ENCODE measurements at places on chromosomes 3 and 15.

- peak; percentile 25 for DNase-seq
Observed at GRCh38 chr3:14175383-14176037, 2.9 kb downstream of the XPC start.

DNA sequence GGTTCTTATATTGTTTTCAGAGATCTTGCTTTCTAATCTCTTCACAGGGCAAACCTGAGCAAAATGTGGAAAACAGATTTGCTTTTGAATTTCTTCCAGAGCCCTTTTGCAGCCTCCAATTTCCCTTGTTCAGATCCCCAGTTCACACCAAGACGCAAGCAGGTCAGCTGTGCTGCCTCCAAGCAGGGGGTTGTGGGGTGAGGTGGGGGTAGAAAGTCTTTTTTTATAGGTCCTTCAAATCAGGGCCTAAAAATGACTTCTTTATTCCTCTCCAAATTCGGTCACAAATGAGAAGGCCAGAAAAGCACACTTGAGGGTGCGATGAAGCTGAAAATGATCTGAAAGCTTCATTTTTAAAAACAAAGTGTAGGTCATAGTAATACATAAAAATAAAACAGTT, 26.3 kb upstream of the AVEN start:
- DNase-seq = no peak

- DNase-seq = no peak
Observed at GRCh38 chr3:65879372-65879771, 159.3 kb downstream of the MAGI1 start.

DNA sequence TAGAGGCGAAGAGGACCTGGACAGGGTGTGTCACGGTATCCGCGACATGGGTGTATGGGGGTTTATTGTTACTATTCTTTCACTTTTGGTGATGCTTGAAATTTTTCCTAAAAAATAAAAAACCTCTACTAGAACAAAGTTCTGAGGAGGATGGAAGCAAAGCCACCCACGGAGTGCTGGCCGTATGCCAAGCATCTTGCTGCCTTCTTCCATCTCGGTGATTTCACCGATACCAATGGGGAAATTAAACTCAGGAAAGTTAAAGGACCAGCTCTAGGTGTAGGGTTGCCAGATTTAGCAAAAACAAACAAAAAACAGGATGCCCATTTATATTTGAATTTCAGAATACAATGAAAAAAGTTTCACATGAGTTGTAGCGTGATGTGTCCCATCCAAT, 33.9 kb downstream of the SMAD6 start:
- no peak for DNase-seq

DNA sequence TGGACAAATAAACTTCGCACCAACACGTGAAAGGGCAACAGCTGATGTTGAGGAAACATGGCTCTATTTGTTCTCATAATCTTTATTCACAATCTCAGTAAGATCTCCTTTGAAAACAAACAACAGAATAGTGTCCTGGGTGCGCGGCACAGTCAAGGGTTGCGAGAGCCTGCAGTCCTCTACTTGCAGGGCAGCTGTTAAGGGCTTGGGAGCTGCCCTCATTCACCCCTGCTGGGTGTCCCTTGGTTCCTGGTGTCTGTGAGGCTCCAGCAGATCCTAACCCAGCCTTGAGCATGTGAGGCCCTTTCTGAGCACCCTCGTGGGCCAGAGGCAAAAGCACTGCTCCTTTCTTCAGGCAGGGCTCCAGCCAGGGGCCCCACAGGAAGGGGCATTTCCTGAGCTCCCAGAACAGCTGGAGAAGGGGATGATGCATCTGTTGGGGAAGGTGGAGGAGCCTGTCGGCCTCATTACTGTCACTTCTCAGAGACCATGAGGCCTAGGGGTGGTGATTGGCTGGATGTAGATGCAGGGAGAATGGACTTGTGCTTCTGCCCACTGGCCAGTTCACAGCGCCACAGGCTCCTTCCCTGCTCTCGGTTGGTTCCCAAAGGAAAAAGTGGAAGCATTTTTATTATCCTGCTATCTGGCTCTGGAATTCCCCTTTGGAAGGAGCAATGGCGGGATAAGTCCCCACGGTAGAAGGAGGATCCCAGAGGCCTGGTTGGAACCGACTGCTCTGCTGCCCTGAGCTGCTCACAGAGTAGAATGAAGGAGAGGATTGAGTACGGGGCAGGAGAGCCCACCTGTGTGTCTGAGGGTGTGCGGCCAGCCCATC, 51.9 kb upstream of the KLF13 start:
- DNase-seq = no peak

- DNase-seq = no peak
Observed at GRCh38 chr3:150169330-150169940, 198.7 kb upstream of the PFN2 start.

GRCh38 chr15:88894819-88895767, at the start of gene HAPLN3:
HAPLN3 (minus strand) TSS chr15:88895544; CDS start chr15:88887298, 8,246 bp downstream.
- DNase-seq = peak; percentile 46

DNA sequence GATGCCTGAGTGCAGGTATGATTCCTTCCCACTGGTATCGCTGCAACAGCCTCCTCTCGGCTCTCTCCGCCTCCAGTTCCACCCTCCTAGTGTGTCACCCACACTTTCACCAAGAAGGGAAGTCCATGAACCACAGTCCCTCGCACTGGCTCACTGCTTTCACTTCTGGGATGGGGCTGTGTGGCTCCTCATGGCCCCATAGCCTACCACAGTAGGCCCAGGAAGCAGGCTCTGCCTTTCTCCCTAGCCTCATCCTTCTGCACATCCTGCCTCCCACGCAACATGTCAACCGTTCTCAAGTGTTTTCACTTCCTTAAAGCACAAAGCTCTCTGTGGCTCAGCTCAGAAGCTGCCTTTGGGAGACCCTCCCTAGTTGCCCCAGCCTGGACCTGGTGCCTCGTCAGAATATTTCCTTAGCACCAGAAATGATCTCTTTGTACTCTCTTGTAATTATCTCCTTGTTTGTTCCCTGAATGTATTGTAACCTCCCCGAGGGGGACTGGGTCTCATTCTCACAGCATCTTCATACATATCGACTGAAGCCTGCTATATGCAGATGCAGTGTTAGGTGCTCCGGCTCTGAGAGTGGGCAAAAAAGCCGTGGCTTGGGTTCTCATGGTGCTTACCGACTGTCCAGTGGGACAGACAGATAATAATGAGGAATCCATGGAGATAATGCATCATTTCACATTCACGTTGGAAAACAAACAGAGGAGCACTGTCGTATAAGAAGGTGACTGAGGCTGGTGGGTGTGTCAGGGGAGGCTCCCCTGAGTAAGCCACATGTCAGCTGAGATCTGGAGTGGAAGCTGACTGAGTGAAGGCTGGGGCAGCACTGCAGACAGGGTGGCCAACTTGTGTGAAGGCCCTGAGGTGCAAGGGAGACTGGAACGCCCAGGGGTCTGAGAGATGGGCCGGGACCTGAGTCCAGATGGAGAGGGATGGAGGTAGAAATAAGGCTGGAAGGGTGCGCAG, 107.1 kb downstream of the DGKG start:
- no peak for DNase-seq

GRCh38 chr3:24525022-24525421, 30.4 kb upstream of the THRB start:
- DNase-seq = no peak

- no peak for DNase-seq
Observed at GRCh38 chr3:171058873-171059603, 32.5 kb upstream of the SLC2A2 start.

DNA sequence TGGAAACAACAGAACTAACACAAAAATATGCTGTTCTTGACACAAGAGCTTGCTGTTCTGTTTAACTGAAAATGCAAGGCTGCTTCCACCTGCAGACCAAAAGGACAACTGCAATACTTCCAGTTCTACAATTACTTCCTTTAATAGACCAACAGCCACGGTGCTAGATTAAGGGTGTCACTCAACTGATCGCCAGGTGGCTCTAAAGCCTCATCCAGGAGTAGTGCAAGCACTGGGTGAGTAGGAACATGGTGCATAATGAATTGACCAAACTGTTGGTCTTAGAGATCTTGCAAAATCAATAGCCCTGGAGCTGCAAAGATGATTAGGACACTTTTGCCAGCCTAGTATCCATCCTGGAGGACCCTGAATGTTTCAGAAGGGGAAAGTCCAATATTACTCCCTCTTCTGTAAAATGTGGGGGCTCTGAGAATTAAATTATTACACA, 3.6 kb upstream of the CLDN16 start:
- peak; percentile 90 for DNase-seq

DNA sequence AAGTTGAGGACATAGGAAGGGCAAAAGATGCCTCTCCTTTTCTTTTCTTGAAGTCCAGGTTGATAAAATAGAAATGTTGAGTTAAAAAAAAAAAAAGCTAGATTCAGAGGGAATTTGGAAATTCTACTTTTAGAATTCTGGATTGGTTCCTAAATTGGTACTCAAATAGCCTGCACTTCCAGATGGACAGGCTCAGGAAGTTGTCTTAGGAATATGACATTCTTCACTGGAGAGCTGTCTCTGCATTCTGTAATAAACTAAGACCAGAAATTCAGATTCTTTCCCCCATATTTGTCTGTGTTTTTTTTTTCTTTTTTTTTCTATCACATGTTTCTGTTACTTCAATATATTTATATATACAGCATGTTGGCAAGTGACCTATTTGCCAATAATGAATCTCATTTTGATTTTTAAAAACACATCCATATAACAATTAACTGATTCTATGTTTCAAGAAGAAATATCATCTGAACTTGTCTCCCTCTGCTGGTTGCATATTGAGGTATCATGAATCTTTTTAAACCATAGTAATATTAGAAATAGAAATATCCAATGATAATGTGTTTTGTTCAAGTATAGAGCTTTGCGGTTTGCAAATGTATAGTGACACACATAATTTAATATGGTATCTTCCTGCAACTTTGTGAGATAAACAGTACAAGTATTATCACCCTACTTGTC, 8.5 kb upstream of the LSAMP start:
- no peak for DNase-seq

GRCh38 chr3:86254480-86254879, 736.5 kb downstream of the VGLL3 start:
- no peak for DNase-seq

- no peak for DNase-seq
Observed at GRCh38 chr3:112375117-112375516, 42.2 kb downstream of the CD200 start.

DNA sequence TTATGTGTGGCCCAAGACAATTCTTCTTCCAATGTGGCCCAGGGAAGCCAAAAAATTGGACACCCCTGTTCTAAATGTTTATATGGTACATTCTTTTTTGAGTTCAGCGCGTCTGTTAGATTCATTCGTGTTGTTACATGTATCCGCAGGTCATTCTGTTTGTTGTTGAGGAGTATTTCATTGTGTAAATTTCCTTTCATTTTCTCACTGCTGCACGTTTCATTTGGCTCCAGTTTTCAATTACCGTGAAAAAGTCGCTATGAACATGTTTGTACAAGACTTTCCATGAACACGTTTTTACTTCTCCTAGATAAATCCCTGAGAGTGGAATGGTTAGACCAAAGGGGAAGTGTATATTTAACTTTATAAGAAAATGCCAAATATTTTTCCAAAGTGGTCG, 7.5 kb upstream of the OPA1 start:
- peak; percentile 40 for DNase-seq

- DNase-seq = no peak
Observed at GRCh38 chr3:148971401-148972163, 19.8 kb upstream of the GYG1 start.

DNA sequence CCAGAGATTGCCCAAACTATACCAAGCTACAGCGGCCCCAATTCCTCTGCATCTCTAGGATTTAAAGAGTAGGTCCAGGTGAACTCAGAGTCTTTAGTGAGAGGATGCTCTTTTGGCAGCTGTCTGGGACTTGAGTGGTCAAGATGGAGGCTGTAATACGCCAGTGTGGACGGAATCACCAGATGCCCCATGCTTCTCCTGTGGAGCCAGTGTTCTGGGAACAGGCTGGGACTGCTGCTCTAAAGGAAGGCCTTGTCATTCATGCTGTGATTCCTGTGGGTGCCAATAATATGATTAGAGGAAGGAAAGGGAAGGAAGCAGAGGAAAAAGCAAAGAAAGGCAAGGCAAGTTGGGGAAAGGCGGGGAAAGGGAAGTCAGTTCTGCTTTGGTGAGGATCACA, 17.4 kb upstream of the NOX5 start:
- DNase-seq = no peak

DNA sequence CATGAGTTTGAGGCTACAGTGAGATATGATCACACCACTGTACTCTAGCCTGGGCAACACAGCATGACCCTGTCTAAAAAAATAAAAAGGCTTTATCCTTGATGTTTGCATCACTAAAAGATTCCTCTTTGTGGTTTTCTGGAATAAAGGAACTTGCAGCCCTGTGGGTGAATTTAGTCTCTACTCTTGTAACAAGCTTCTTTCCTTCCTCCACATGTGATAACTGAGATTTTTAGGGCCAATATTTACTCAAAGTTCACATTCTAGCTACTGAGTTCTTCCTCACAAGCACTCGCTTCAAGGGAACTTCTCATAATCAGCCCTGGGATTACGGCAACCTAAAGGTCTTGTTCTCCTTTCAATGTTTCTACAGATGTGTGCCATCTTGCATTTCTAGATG, 24.6 kb downstream of the COMMD2 start:
- no peak for DNase-seq
